Activated CD8-positive, alpha-beta memory T cell treated with anti-CD3 and anti-CD28 coated beads, Interleukin-2, amount 10 ng/mL, durations not matched to agents 7 days and 5 days (primary cell): ENCODE measurements at places on chromosomes 5 and 9. TPM values are rescaled to one million over a fixed set of nuclear protein-coding genes. Genes with fewer than 3 reads are reported as not detected.

- peak overlapping the region; percentile 97 for H3K4me3 ChIP-seq
- H3K36me3 ChIP-seq, result peaks cover 37% of the 10 kb centered on the region
- no peaks in the 10 kb centered on the region for H3K27me3 ChIP-seq
- peaks cover 43% of the 10 kb centered on the region for H3K4me1 ChIP-seq
Observed at GRCh38 chr5:39202597-39203274, 16.6 kb downstream of the FYB1 start.

- DNase-seq, result no peak
- H3K27me3 ChIP-seq, result no peaks in the 10 kb centered on the region
- no peaks in the 10 kb centered on the region for H3K4me1 ChIP-seq
- H3K36me3 ChIP-seq, result no peaks in the 10 kb centered on the region
Observed at GRCh38 chr9:74220327-74220726, 276.8 kb upstream of the RORB start.

The DEPDC1B gene
- 35.3 TPM for total RNA-seq

The KIF20A gene
- 64.3 TPM for total RNA-seq

DNA sequence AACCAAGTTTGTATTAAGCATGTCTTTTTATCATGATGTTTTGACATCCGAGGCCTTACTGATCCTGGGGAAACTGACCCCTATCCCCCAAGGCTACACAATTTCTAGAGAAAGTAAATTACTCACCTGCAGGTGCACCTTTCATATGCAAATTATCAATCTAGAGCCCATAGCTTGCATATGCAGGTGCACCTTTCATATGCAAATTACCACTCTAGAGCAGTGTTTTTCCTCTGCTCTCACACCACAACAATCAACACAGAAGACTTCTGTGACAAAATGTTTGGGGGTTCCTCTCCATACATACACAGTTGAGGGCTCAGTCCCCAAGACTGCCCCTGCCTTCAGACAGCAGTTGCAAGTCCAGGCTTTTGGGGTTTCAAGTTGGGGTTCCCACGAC is 203.7 kb upstream of the RORB start:
- DNase-seq, result no peak
- H3K4me3 ChIP-seq, result no peak overlapping the region
- H3K27ac ChIP-seq, result no peak overlapping the region
- H3K27me3 ChIP-seq, result no peaks in the 10 kb centered on the region
- H3K36me3 ChIP-seq, result no peaks in the 10 kb centered on the region

The CDX1 gene
- total RNA-seq, result not detected

DNA sequence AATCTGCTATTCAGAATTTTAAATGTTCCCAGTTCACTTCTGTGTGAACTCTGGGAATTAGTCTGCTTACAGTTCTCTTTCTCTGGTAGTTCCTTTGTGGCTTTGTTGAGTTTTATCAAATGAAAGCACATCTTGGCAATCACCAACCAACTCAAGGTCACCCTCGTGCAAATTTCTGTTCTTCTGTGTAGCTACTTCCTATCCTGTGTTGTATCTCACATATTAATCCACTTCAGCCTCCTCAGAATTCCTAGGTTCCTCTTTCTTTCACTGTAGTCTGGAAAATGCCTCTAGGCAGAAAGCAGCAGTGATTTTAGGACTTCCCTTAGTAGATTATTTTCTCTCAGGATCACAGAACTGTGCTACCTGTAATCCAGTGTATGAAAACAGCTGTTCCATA is 100.3 kb downstream of the AUH start:
- no peak overlapping the region for H3K4me3 ChIP-seq
- no peak overlapping the region for H3K27ac ChIP-seq
- DNase-seq, result no peak
- peaks cover 60% of the 10 kb centered on the region for H3K36me3 ChIP-seq
- no peaks in the 10 kb centered on the region for H3K27me3 ChIP-seq

DNA sequence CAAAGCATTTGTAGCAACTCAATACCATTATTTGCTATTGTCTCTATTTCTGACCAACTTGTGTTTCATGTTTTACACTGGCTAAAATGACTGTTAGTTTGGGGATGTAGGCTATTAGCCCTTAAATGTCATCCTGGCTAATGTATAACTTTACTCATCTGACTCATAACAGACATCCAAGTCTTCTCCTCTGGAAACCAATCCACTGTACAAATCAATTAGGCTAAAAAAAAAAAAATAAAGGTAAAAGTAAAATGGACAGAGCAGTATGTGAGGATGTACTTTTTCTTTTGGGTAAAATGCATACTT is 20.6 kb downstream of the MEGF9 start:
- no peak for DNase-seq
- no peak overlapping the region for H3K27ac ChIP-seq
- H3K4me3 ChIP-seq, result no peak overlapping the region
- peaks cover 31% of the 10 kb centered on the region for H3K4me1 ChIP-seq
- H3K36me3 ChIP-seq, result peaks cover 6% of the 10 kb centered on the region

GRCh38 chr5:120919017-120919416 is 454.9 kb downstream of the PRR16 start:
- no peak overlapping the region for H3K4me3 ChIP-seq
- H3K27ac ChIP-seq, result no peak overlapping the region
- H3K27me3 ChIP-seq, result no peaks in the 10 kb centered on the region
- H3K36me3 ChIP-seq, result no peaks in the 10 kb centered on the region

The ARL14EPL gene
- total RNA-seq, result not detected

GRCh38 chr9:132739710-132740310 is 69.5 kb downstream of the GTF3C4 start:
- no peak for DNase-seq
- no peaks in the 10 kb centered on the region for H3K4me1 ChIP-seq
- no peak overlapping the region for H3K4me3 ChIP-seq
- no peaks in the 10 kb centered on the region for H3K36me3 ChIP-seq

The SPINK13 gene
- not detected for total RNA-seq

The LRRC70 gene
- total RNA-seq, result 0.42 TPM

The ACOT12 gene
- not detected for total RNA-seq

The PTGR1 gene
- not detected for total RNA-seq

DNA sequence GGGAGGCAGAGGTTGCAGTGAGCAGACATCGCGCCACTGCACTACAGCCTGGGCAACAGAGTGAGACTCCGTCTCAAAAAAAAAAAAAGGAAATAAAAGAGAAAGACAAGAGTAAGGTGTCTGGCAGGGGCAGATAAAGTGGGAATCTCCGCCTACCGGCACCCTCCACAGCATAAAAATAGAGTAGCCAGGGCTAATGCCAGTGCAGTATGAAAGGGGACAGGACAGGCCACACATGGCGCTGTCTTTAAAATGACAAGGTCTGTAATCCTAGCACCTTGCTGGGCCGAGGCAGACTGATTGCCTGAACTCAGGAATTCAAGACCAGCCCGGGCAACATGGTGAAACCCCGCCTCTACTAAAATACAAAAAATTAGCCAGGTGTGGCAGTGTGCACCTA is 7.8 kb downstream of the BICD2 start:
- H3K27me3 ChIP-seq, result no peaks in the 10 kb centered on the region
- peaks cover 17% of the 10 kb centered on the region for H3K36me3 ChIP-seq
- H3K27ac ChIP-seq, result no peak overlapping the region
- H3K4me3 ChIP-seq, result no peak overlapping the region
- H3K4me1 ChIP-seq, result peaks cover 34% of the 10 kb centered on the region

DNA sequence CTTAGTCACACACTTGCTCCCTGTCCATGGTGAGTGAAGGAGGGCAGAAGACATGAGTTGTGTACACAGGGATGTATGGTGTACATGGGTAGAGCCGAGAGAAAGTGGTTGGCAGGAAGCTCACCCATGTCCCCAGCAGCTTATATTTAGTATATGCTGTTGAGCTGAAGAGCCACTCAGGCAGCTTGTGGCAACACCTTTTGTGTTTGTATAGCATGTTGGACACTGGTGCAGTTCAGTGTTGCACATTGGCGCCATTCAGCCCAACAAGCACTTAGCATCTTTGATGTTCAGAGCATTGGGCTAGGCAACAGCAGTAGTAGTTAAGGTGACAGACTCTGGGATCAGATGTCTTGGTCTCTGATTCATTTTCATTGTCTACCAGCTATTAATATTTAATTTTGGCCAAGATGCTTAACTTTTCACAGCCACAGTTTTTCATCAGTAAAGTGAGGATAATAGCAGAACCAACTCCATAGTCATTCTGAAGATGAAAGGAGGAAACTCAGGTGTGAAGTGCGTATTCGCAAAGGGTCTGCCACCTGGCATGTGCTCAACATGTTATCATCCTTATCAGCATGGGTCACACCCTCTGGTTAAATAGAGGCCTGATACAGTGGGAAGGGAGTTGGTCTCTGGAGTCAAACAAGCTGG is 184.8 kb downstream of the NR3C1 start:
- H3K4me1 ChIP-seq, result peaks cover 64% of the 10 kb centered on the region
- no peak overlapping the region for H3K27ac ChIP-seq
- peaks cover 10% of the 10 kb centered on the region for H3K36me3 ChIP-seq
- H3K27me3 ChIP-seq, result no peaks in the 10 kb centered on the region
- H3K4me3 ChIP-seq, result no peak overlapping the region

DNA sequence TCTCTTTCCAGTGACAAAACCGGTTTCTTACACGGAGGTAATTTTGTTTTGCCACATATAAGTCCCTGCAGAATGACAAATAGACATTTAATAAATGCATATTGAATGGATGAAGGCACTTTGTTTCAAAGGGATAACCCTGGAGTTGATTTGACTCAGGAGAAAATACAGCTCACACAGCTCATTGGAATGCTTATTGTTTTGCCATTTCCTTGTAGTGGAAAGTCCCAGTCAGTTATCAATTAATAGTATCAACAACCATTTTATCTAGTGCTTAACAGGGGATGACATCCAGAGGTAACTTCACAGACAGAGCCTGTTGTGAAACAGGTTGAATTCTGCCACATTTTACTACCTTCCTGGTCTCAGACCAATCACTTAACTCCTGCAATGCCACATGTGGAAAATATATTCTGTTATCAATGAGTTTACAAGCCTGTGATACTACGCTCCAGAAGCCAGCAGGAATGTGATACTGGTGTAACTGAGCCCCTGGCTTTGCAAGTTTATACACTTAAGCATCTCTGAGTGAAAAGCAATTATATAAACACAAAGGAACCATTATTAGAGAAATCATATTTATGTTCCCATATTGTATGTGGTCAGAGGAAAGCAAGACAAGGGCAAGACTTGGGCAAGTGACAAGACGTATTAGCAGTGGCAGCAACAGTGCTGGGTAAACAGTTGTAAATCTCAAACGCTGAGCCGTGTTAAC is 123.1 kb upstream of the ANKRD55 start:
- H3K4me3 ChIP-seq, result no peak overlapping the region
- no peak for DNase-seq
- no peaks in the 10 kb centered on the region for H3K36me3 ChIP-seq
- peaks cover 10% of the 10 kb centered on the region for H3K27me3 ChIP-seq
- no peak overlapping the region for H3K27ac ChIP-seq

GRCh38 chr5:174427304-174427703 is 297.1 kb upstream of the MSX2 start:
- H3K4me1 ChIP-seq, result no peaks in the 10 kb centered on the region
- no peaks in the 10 kb centered on the region for H3K36me3 ChIP-seq
- no peak for DNase-seq
- H3K4me3 ChIP-seq, result no peak overlapping the region

DNA sequence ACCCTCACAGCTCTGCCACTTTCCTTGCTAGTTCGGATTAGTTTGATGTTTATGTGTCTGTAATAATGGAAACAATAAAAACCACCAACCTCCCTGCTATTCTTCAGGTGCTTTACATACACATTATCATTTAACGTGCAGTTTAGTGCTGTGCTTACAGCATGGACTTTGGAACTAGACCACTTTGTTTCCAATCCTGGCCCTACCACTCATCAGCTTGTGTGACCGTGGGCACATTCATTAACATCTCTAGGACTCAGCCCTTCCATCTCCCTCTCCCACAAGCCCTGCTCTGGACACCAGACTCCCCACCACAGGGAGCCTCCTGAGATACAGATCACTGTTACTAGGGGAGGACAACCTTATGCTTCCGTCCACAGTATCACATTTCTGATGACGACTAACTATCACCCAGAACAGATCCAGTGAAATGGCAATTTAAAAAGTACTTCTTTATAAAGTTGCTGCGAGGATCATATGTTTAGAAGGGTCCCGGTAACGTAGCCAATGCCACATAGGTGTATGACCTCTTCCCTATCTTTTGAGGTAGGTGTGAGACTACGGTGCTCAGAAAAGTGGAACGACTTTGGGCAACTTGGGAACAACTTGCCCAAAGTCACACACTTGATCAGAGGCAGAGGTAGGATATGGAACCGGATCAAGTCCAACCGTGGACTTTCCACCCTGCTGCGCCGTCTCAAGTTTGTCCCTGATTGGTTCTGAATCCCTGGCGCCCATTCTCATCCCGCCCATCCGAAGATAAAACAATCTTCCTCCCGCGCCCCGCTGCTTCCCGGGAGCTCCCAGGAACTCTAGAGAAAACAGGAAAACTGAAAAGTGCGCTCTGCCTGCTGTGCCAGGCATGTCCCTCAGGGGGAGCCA is 132.4 kb upstream of the NIPBL start:
- H3K27ac ChIP-seq, result no peak overlapping the region
- H3K4me3 ChIP-seq, result peak overlapping the region; percentile 76
- peaks cover 49% of the 10 kb centered on the region for H3K27me3 ChIP-seq
- H3K36me3 ChIP-seq, result no peaks in the 10 kb centered on the region

- no peak overlapping the region for H3K27ac ChIP-seq
- no peak overlapping the region for H3K4me3 ChIP-seq
- H3K36me3 ChIP-seq, result no peaks in the 10 kb centered on the region
- no peak for DNase-seq
- no peaks in the 10 kb centered on the region for H3K27me3 ChIP-seq
Observed at GRCh38 chr9:31027678-31028077, 1356.8 kb upstream of the ACO1 start.

GRCh38 chr5:7849681-7850394 is 1.1 kb downstream of the CFAP90 start:
- no peak for DNase-seq
- H3K27ac ChIP-seq, result no peak overlapping the region
- H3K36me3 ChIP-seq, result peaks cover 1% of the 10 kb centered on the region
- H3K4me3 ChIP-seq, result peak overlapping the region; percentile 16
- peaks cover 60% of the 10 kb centered on the region for H3K27me3 ChIP-seq
- H3K4me1 ChIP-seq, result peaks cover 19% of the 10 kb centered on the region

The NR6A1 gene
- 1.2 TPM for total RNA-seq

The PCDHGA2 gene
- not detected for total RNA-seq

DNA sequence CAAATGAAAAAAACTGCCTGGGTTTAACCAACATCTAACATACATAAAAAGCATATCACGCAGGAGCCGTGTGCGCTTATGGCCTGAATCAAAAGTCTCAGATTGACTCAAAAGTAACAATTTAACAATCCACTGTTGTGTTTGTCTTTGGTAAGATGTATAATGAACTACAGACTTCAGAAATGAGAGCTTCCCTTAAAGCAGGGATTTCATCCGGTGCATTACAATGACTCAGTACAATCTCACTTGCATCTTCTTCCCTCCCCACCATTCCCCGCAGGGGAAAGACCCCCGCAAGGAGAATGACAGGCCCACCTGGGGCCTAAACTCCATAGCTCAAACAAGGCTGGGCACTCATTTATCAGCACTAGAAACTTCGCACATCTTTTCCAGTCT is 1.4 kb downstream of the ZFR start:
- H3K36me3 ChIP-seq, result peaks cover 24% of the 10 kb centered on the region
- H3K4me3 ChIP-seq, result peak overlapping the region; percentile 92
- peak overlapping the region; percentile 93 for H3K27ac ChIP-seq
- peaks cover 37% of the 10 kb centered on the region for H3K4me1 ChIP-seq
- peaks cover 6% of the 10 kb centered on the region for H3K27me3 ChIP-seq

DNA sequence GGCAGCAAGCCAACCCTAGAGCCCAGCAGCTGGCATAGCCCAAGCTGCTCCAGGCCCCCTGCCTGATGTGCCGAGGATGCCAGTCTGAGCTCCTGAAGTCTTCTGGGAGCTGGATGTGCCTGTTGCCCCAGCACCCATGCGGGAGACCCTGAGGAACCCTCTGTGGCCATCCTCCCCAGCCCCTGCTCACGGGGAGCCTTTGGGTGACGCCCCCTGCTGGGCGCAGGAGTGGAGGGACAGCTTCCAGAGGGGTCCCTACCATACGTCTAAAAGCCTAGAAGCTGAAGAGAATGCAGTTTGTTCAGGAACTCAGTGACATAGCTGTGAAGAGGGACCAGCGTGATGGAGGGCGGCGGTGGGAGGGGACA is 33.1 kb upstream of the MVB12B start:
- H3K36me3 ChIP-seq, result no peaks in the 10 kb centered on the region
- peaks cover 7% of the 10 kb centered on the region for H3K4me1 ChIP-seq
- peak; percentile 33 for DNase-seq
